Activated CD4-positive, alpha-beta T cell treated with anti-CD3 and anti-CD28 coated beads, Interleukin-2, amount 50 U/mL, for 1 hour (primary cell): ENCODE measurements at places on chromosomes 11 and 22.

GRCh38 chr11:126327281-126328000 lies 23.6 kb downstream of the DCPS start:
- DNase-seq = no peak

- no peak for DNase-seq
These were observed 817.4 kb downstream of the NTM start for GRCh38 chr11:132187814-132188213.

DNA sequence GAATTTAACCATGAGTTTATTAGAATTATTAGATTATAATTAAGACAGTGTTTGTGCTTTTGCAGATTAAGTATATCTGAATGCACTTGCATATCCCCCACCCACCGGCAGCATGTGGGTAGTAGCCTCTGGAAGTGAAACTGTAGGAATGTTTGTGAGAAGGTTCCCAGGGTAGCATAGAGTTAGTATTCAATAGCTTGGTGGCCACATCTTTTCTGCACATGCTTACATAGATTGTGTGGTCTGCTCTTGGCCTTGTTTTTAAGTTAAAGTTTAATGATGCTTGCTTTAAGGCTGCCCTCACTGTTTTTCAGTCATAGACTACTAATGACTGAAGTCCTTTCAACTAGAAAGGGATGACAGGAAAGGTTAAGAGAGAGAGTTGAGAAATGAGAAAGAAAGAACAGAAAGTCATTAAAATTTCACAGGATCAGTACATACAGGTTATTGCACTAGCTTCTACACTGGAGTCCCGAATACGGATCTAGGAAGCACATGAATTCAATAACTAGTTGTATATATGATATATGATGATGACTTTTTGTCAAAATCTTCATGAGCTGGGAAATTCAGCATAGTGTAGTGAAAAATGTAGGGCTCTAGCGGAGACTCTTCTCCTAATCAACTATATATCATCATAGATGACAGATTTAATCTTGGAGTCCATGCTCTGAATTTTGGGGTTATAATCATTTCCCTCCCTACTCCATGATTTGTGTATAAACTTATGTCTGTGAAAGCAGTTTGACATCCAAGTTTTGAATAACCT lies 137.1 kb downstream of the ARHGAP42 start:
- no peak for DNase-seq

DNA sequence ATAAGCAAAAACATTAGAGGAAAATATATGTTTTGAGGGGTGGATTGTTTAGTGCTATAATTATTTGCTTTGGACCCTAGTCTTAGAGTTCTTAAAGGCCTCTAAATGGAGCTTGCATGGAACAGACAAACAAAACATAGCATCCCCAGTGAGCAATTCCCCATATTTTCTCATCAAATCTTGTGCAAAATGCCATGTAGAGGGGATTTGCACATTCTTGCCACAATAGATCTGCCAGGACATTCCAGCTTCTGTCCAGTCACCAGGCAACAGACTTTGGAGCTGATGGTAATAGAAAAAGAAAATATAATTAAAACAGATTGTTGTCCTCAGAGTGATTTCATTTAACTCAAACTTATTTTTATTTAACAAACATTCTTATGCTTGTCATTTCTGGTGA lies 360.3 kb upstream of the PDGFD start:
- no peak for DNase-seq

DNA sequence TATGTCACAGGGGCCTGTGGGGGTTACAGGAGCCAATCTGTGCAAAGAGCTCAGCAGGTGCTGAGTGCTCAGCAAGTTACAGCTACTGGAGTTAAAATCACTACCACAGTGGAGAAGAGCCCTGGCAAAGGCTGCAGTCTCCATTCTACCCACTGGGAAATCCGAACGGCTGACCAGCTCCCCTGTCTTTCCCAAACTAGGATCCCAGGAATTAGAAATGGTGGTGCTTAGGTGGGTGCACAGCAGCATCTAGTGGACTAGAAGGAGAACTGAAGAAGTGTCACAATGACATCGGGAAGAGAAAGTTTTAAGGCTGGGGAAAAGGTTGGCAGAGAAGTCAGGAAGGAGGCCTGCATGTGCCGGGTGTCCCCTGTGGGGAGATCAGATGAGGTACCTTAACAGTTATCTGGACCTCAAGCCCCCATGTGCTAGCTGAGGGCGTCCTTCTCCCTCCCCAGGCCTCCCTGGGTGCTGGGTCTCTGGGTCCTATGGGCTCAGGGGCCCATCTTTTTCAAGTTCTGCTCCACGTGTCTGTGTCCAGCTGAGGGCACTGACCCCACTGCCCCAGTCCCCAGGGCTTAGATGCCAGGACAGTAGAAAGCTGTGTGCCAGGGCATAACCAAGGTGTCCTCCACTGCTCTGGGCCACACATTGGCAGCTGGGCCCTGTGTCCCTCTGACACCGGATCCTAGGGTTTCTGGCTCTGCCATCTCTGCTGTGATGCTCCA lies 1.9 kb downstream of the PIWIL3 start:
- no peak for DNase-seq

- peak; percentile 63 for DNase-seq
These were observed 24.2 kb downstream of the TSKU start for GRCh38 chr11:76807206-76807875.

GRCh38 chr22:38411016-38411415 lies 44.0 kb downstream of the KCNJ4 start:
- DNase-seq = no peak

GRCh38 chr22:35835998-35836691 lies 118.5 kb downstream of the APOL5 start:
- no peak for DNase-seq

DNA sequence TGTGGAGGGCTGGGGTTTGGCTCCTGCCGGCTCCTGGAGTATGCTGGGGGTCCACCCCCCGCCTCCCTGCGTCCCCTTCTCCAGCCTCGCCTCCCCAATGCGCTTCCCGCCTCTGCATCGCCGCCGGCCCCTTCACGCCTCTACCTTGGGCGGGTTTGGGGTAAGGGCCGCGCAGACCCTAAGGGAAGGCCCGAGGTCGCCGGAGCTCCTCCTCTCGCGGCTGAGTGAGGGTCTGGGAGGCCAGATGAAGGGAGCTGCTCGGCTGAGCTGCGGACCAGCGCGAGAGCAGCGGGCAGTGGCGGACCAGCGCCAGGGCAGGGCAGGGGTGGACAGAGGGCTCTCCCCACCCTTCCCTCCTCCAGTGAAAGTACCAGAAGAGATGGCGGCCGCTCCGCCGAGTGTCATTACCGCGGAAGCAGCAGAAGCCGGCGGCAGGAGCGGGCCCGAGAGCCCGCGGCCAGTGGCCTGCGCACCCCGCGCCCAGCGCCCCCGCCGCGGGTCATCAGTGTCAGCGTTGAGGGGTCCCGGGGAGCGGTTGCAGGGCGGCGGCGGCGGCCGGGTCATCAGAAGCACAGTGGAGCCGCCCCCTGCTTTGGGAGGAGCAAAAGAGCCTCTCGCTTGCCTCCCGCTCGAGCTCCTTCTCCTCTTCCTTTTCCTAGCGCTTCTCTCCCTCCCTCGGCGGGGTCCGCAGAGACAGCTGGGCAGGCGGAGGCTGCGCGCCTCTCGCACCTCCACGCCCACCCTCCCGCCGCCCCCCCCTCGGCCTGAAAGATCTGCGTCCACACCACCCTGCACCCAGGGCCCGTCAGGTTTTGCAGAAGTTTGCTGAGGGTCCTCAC lies 255.6 kb upstream of the CADM1 start:
- no peak for DNase-seq

DNA sequence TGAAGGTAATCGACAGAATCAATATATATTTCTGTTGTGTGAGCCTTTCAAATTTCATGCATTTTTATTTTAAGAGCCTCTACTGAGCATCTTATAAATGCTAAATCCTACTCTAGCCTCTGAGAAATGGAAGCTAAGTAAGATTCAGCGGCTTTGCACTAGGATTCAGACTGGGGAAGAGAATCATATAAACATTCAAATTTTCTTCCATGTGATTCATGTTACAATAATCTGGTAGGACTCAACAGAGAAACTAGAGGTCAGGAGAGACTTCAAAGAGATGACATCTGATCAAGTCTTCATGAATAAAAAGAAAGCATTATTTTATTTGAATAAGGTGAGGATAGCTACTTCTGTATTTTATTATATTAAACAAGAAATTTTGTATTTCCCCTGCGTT lies 538.9 kb downstream of the DLG2 start:
- no peak for DNase-seq

GRCh38 chr11:65718964-65719492 lies 1.6 kb downstream of the RNASEH2C start:
- DNase-seq = no peak

DNA sequence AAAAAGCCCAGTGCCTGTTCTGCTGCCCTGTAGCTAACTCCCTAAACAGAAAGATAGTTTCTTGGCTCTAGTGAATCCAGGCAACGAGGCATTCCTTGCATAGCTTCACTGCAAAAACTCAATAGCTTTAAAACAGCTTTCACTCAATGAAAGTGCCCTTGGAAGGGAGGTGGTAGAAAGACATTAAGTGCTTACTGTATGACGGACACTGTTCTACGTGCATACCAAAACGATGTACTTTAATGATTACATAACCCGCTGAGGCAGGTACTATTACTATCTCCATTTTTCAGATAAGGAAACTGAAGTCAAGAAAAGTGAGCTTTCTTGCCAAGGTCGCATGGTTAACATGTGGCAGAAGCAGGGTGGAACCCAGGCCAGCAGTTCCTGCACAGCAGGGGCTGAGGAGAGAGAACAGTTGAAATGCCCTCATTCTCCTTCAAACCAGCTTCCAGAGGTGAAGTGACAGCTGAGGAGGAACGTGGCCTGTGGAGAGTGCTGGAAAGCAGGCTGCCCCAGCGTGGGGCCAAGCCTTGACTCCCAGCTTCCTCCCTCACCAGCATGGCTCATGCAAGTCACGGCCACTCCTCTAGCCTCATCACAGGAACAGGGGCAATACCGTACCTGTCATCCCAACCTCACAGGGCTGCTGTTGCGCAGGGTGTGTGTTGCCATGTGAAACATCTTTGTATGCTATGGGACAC lies 227.5 kb upstream of the NARS2 start:
- no peak for DNase-seq

GRCh38 chr11:117921456-117921855 lies 7.7 kb downstream of the TMPRSS13 start:
- no peak for DNase-seq

GRCh38 chr11:76642341-76642740 lies 28.2 kb downstream of the LRRC32 start:
- no peak for DNase-seq
